ENCODE measurements at places on chromosomes 13 and 19. TPM values are rescaled to one million over a fixed set of nuclear protein-coding genes. Genes with fewer than 3 reads are reported as not detected.

Gene CPT1C
- total RNA-seq = 5.4 TPM

Gene MPV17L2
- 3.7 TPM for total RNA-seq

Gene TTC9B
- 0.09 TPM for total RNA-seq

Gene FXYD3
- total RNA-seq = 0.35 TPM

Gene PDCD2L
- 15.2 TPM for total RNA-seq

Gene TLE2
- 14.2 TPM for total RNA-seq

Gene SERPINE3
- total RNA-seq = not detected

Gene CD22
- 3.3 TPM for total RNA-seq

Gene GPC5
- 2.1 TPM for total RNA-seq

Gene LILRB2
- total RNA-seq = 0.53 TPM

Gene ZNF792
- total RNA-seq = 5.1 TPM

Gene CYP4F2
- not detected for total RNA-seq

Gene PVR
- total RNA-seq = 22.3 TPM

Gene MATK
- 0.62 TPM for total RNA-seq

Gene CALR3
- not detected for total RNA-seq

GRCh38 chr13:39144941-39145533 lies 106.8 kb downstream of the NHLRC3 start:
- peak; percentile 89 for DNase-seq

DNA sequence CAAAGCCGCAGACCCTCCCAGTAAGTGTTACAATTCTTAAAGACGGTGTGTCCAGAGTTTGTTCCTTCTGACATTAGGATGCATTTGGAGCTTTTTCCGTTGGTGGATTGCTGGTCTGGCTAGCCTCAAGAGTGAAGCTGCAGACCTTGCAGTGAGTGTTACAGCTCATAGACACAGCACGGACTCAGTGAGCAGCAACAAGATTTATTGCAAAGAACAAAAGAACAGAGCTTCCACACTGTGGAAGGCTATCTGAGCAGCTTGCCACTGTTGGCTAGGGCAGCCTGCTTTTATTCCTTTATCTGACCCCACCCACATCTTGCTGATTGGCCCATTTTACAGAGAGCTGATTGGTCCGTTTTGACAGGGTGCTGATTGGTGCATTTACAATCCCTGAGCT lies 242.8 kb upstream of the SGCG start:
- DNase-seq = no peak

DNA sequence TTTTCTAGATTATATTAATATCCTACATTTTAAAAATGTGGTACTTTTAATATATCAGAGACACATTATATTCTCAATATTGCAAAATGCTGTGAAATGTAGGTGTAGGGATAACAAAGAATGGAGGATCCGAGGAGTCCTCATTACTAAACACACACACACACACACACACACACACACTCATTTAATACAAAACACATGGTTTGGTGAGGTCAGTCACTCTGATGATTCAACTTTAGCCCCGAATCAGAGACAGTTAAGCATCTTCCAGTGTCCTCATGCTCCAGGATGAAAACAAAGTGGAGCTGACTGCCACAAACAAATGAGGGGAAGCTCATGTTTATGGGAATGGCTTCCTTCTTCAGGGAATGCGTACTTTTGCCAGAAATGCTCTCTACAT lies 147.5 kb downstream of the CYSLTR2 start:
- no peak for DNase-seq

- no peak for DNase-seq
These were observed 119.2 kb downstream of the GPC6 start for GRCh38 chr13:93345770-93346169.

DNA sequence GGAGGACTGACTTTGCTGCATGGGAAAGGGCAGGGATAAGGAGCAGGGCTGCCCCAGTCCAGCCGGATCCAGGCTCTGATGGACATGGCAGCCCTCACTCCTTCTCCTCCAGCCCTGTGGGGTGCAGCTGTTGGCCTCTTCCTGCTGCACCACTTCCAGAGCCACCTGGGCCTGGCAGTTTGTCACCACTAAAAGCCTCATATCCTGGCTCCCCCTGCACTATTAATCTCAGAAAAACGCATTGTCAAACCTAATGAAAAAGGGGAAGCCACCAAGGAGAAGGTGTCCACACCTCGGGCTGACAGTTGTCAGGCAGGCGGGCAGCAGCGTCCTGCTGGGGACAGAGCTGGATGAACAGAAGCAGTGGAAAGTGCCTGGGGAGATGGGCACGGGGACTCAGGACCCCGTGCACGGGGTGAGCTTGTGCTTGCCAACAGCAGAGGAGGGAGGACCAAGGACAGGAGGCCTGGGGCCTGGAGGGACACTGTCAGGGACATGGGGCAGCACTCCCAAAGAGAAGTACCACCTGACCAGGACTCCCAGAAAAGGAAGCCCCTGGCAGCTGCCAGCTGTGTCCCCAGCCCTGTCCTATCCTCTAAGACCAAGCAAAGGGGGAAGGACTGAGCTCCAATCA lies 151.1 kb upstream of the TSHZ3 start:
- peak; percentile 22 for DNase-seq

- no peak for DNase-seq
These were observed 7.5 kb downstream of the RPL21 start for GRCh38 chr13:27258637-27259386.

- no peak for DNase-seq
These were observed 33.5 kb downstream of the CNMD start for GRCh38 chr13:52706081-52706480.

DNA sequence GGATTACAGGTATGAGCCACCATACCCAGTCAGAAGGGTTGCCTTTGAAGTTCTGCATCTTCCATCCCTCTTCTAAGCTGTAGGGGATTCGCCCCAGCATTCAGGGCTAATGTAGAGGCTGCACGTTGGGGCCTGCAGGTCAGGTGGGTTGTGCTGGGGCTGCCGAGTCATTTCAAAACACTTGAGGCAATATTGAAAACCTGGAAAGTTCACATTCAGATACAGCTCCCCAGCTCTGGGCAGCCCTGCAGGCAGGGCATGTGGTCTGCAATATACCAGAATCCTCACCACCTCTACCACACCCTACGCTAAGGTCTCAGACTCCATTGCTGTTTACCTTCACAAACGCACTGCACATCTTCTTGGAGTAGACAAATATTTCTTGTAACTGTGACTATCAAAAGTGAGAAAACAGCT lies 24.6 kb downstream of the CCNE1 start:
- no peak for DNase-seq

- DNase-seq = no peak
These were observed 204.2 kb downstream of the FGF9 start for GRCh38 chr13:21875116-21875515.

DNA sequence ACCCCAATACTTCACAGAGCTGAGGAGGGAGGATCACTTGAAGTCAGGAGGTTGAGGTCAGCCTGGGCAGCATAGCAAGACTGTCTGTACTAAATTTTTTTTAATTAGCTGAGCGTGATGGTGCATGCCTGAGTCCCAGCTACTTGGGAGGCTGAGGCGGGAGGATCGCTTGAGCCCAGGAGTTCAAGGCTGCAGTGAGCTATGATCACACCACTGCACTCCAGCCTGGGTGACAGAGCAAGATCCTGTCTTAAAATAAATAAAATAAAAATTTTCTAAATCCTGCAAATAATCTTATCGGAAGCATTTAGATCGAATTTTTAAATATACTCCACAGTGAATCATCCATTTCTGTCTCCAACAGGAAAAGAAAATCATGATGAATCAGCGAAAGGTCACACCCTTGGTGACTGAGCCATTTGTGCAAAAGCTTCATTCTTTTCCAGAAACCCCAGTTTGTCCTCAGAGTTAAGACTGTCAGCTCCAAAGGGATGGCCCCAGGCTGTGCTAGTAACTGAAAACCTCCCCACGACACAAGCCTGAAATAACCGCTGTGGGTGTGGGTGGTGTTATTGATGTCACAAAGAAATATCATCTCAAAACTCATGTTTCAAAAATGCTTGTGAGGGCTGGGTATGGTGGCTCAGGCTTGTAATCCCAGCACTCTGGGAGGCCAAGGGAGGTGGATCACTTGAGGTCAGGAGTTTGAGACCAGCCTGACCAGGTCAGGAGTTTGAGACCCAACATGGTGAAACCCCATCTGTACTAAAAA lies 167.6 kb downstream of the PTPRS start:
- DNase-seq = peak; percentile 36

GRCh38 chr13:26707122-26708006 lies 53.2 kb downstream of the GPR12 start:
- DNase-seq = peak; percentile 61

DNA sequence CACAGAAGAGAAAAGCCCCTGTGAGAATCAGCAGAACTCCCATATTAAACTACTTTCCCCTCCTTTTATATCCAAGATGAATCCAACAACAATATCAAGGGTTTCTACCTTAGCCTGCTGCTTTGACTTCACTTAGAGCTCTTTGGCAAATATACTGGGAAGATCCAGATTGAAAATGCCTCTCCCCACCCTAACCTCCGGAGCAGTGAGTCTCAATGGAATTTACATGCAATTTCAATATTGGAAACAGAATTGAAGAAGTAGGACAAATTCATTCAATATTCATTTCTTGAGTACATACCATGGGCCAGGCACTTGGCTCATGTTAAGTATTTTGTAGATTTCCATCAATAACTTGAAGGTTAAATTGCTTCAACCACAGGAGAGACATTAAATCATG lies 457.4 kb downstream of the TBC1D4 start:
- DNase-seq = no peak

DNA sequence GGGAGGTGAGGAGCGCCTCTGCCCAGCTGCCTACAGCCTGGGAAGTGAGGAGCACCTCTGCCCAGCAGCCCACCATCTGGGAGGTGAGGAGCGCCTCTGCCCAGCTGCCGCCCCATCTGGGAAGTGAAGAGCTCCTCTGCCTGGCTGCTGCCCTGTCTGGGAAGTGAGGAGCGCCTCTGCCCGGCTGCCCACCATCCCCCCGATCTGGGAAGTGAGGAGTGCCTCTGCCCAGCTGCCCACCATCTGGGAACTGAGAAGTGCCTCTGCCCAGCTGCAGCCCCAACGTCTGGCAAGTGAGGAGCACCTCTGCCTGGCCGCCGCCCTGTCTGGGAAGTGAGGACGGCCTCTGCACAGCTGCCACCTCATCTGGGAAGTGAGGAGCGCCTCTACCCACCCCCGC lies 64.3 kb downstream of the ZNF708 start:
- DNase-seq = no peak

DNA sequence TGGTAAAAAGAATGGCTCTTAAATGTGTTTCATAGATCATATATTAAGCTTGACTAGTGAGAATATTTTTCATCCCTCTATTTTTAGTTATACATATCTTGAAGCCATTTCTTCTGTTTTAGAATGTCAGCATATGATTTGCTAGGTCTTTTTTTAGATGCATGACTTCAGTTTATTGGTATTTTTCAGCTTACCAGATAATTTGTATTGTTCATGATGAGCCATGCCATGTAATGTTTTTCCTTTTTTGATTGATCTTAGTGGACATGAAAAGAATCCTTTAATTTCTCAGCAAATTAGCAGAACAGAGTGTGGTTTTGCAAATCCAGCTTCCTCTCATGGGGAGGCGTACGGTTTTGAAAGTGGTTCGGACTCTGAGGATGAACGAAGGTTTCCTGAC lies 168.5 kb downstream of the LMO7 start:
- no peak for DNase-seq

DNA sequence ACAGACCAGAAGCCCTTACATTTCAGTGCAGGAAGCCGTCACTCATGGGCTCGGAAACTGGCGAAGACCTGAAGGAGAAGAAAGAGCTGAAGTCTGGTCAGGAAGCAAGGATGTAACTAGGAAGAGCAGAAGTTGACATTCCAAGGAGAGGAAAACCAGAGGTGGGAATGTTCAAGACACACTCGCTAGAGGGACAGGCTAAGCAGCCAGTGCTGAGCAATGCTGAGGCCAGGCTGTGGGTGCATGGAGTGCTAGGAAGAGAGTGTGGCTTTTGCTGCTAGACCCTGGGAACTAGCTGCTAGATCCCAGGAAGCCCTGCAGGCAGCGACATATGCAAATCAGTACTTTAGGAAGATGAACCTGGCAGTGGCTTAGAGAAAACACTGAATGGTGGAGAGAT lies 12.1 kb upstream of the URAD start:
- DNase-seq = no peak

DNA sequence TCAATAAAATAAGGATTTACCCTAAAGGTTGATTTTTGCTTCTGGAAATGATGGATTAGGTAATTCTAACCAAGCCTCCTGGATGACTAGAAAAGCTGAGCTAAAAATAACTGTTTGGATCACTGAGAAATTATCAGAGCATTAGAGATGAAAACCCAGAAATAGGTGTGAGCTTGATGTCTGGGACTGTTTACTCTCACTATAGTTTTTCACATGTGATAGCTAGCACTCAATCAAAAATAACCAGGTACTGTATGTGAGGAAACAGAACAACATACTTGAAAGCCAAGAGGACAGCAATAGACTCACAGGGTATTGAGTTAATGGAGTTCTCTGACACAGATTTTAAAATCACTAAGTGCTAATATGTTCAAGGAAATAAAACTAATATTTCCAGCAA lies 9.5 kb downstream of the ZAR1L start:
- no peak for DNase-seq

- no peak for DNase-seq
These were observed 45.9 kb downstream of the SPTBN4 start for GRCh38 chr19:40512473-40513344.

- no peak for DNase-seq
These were observed 6.5 kb upstream of the IFNL2 start for GRCh38 chr19:39261704-39262103.

DNA sequence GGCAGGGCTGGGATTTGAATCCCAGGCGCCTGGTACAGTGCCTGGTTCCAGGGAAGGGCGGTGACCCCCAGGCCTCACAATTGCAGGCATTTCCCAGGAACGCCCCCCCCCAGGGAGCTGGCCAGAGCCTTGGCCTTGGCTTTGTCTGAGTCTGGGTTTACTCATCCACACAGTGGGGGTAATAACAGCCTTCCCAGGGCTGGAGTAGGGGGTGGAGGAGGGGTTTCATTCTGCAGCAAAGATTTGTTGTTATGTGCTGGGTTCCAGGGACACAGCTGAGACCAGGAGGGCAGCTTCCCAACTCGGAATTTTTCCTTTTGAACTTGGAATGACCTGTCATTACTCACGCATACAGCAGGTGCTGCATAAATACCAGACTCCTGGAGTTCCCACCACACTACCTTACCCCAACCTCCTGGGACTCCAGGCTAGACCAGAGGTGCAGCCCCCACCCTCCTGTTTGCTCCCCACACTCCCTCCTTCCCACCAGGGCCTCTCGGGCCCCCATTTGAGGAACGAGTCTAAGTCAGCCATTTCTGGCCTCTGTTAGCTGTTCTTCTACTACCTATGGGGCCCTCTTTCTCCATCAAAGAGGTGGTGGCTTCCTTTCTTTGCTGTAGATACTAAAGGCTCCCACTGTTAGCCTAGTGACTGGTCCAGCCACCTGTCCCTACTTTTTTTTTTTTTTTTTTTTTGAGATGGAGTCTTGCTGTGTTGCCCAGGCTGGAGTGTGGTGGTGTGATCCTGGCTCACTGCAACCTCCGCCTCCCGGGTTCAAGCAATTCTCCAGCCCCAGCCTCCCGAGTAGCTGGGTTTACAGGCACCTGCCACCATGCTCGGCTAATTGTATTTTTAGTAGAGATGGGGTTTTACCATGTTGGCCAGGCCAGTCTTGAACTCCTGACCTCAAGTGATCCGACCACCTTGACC lies 1.6 kb upstream of the ADAMTS10 start:
- DNase-seq = peak; percentile 81

- no peak for DNase-seq
These were observed 270.5 kb downstream of the GPC6 start for GRCh38 chr13:93496985-93497673.

GRCh38 chr19:29624489-29625185 lies 18.6 kb downstream of the POP4 start:
- no peak for DNase-seq

GRCh38 chr13:66137384-66137783 lies 1092.8 kb downstream of the PCDH9 start:
- DNase-seq = no peak

GRCh38 chr13:100721885-100722512 lies 47.4 kb upstream of the TMTC4 start:
- DNase-seq = peak; percentile 29
